Stimulated activated CD8-positive, alpha-beta memory T cell treated with anti-CD3 and anti-CD28 coated beads, Interleukin-12 subunit alpha, Interleukin-12 subunit beta, amount 100 ng/mL, for 1 hour (primary cell): ENCODE measurements at places on chromosomes 2 and 18.

GRCh38 chr2:201344663-201345366, 12.3 kb downstream of the FLACC1 start:
- no peak for DNase-seq

DNA sequence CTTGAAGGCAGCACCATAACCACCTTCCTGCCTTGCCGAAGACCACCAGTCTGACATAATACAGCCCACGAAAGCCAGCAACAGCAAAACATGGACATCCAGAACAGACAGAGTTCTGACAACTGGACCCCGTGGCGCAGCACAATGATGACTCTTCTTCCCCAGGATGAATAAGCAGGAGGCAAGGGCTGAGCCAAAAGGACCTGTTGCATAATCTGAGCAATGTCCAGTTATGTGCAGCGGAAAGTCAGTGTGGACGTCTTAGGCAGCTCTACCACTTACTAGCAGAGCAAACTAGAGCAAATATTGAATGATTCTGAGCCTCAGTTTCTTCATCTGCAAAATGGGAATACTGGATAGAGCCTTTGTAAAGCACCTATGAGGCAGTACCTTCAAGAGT, 225.1 kb downstream of the ZBTB7C start:
- DNase-seq: no peak

GRCh38 chr2:196453613-196454047, 185.9 kb upstream of the CCDC150 start:
- peak; percentile 9 for DNase-seq

DNA sequence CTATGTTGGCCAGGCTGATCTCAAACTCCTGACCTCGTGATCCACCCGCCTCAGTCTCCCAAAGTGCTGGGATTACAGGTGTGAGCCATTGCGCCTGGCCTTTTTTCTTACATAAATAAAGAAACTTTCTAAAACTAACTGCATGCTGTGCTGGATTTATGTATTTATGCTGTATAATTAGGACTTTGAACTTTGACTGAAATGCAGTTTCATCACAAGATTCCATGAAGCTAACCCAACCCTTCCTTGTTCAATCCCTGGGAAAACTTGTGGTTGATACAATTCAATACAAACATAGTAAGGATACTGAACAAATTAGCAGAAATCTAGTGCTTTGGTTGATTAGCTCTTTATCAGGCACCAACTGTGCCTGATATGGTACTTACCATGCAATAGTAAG, 20.9 kb upstream of the SLC35F5 start:
- DNase-seq: no peak

GRCh38 chr2:42829671-42830440, 37.5 kb upstream of the HAAO start:
- no peak for DNase-seq

DNA sequence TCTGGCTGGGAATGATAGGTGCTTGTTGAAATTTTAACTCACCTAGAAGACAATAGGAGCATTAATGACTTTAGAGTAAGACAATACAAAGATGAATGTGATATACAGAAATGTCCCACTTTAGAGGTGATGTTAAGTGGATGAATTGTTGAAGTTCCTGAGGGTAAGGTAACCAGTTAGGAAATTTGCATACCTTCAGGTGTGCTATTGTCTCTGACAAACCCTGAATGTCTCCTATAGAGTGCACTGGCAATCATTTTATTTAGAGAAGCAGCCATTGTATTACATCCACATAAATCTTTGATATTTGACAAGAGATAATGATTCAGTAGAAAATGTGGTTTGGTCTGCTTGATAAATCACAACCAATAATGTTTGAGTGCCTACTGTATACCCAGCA, 228.5 kb downstream of the RNF144A start:
- DNase-seq: no peak

DNA sequence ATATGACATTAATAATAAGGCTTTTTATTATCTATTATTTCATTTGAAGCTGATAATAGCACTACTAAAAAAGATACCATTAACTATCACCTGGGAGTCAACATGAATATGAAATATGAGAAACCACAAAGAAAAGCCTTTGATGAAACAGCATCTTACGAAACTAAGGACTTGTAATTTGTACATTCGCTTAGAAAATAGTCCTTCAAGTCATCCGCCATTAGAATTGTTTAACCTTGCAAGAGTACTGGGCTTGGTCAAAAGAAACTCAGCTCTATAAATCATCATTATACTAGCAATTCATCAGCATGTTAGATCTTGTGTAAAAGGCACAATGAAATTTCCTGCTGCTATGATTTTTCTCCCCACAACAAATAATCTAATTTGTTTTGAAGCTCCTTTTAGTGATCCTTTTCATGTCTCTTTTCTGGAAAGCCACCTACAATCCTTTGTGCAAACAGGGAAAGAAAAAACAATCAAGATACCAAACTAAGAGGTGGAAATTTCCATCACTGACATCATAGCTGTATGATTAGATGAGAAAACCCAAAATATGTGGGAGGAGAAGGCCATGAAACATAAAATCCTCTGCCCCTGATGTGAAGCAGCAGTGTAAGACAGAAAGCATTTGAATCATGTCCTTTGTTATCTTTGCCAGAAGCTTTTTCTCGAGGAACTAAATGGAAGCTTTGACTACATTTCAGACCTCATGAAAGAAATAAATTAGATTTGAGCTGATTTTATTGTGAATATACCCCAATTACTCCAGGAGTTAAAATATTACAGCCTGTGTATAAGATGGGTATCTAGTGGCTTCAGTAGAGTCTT, 31.2 kb downstream of the SCN9A start:
- DNase-seq: no peak

- DNase-seq: no peak
Measured at GRCh38 chr2:36597003-36597531, 901 bp downstream of the FEZ2 start.

- DNase-seq: no peak
Measured at GRCh38 chr2:219772697-219773096, 145.3 kb downstream of the SLC4A3 start.

DNA sequence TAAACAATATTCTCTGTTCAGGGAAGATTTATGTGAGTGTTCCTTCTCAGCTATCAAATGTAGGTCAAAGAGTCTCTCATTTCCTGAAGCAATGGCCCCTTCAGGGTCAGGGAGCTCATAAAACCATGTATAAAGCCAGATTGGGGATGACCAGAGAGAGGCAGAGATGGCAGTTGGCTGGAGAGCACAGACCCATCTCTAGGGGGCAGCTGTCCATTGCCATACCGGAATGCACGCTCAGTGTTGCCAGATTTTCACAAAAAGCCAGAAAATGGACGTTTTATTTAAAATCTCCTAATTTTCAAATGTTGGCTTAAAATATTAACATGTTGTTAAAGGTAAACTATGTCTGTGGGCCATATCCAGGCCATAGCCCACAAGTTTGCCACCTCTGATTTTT, 1920.7 kb upstream of the CELF4 start:
- no peak for DNase-seq

DNA sequence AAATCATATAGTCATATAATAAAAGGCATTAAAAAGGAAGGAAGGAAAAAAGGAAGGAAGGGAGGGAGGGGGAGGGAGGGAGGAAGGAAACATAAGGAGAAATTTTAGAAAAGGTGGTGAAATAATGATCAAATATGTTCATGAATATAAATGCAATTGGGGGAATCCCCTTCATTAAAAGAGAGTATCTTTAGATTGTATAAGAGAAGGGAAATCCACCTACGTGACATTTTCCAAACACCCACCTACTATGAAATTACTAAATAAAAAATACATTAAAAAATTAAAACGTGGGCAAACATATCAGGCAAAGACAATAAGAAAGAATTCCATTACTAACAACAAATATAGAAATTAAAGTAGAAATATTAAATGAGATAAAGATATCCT, 203.4 kb upstream of the PARD3B start:
- DNase-seq: no peak
